Lower leg skin (tissue), 4 donors: ENCODE measurements at places on chromosomes 3 and 15. TPM values are rescaled to one million over a fixed set of nuclear protein-coding genes. Genes with fewer than 3 reads are reported as not detected.
A peak's percentile ranks its signal among the peaks of the same experiment; 100 is the strongest.

DNA sequence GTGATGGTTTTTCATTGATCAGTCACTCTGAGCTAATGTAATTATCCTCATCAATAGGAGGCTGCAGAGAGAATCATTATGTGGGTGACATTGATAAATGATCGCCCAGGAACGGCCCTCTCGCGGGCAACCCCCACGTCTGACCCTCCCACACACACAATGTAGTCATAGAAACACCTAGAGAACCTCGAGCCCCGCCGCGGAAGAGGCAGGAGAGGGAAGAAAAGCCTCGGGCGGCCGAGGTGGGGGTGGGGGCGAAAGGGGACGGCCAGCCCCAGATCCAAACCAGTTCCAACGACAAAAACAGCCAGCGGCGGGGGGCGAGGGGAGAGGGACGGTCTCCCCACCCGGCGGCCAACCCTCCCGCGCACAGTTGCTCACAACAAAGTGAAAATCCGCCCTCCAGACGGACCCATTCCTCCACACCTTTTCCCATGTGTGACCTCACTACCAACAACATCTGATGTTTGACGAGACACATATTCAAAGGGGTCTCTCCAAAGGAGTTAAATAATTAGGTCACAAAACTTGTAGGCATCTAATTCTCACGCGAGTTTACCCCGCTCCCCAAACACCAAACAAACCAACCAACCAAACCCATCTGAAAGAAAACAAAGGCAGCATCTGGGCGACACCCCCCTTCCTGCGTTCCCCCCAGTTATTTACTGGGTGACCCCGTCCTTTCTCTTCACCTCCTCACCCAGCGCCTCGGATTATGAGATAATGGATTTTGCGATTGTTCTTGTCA is 213.0 kb downstream of the MEIS2 start:
- no peak for DNase-seq

DNA sequence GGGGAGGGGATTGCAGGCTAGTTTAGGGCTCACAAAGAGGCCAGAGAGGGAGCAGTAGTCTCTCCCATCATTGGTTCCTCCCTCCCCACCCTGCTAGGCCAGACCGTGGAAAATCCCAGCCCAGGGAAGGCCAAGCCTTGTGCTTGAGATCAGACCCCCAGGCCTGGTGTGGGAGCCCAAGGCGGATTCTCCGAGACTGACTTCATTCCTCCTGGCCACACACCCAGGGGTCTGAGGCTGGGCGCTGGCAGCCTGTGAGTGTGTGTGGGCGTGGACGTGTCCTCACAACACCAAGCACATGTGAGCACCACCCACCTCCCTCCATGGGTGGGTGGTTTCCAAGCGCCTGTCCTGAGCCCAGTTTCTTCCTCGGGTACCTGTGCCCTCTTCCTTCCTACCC is 4.1 kb downstream of the LOXL1 start:
- no peak for DNase-seq

The SLC9C1 gene
- not detected for total RNA-seq

The FGD5 gene
- 7.0 TPM for total RNA-seq

DNA sequence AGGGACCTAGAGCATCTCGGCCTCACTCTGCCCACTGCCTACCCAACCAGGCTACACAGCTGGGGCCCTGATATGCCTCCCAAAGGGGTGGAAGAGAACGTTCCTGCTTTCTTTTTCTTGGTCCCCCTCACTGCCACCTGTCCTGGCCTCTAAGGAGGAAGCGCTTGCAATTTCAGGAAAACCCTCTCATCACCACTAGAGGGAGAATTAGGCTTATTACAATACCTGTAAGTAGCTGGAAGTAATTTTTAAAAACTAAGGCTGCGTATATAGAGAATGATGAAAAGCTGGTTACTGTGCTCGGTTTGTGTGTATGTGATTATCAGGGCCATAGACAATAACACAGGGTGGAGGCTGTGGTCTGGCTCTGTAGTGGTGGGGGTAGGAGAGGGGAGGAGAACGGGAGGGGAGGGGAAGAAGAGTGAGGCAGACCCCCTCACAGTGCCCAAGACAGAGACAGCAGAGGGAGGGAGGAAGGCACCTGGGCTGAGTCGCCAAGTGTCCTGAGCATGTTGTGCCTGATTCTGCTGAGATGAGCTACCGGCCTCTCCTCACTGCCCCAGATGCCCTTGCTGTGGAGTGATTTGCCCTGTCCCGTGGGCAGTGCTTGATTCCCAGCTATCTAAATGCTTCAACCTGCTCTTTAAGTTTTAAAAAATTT is 3.3 kb downstream of the GABRG3 start:
- DNase-seq = no peak

DNA sequence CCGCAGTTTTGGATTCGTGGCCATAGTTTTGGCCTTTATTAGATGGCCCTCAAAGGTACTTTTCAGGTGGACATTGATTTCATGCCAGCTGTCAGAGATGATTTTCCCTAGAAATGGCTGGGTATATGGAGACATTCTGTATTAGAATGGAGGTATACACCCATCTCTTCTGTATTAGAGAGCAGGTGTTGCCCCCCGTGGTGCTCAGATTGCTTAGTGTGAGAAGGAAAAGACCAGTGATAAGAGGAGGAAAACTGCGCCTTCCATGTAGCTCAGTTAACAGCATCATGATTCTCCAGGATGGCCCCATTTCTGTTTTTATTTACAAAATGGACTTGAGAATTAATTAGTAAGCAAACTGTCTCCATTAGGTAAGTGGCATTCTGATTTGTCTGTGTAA is 145.9 kb downstream of the IGF1R start:
- DNase-seq = no peak

The SPESP1 gene
- 1.3 TPM for total RNA-seq

The CCK gene
- total RNA-seq = not detected

GRCh38 chr15:81880833-81881232 is 165.0 kb downstream of the MEX3B start:
- no peak for DNase-seq

GRCh38 chr3:40073310-40074007 is 236.0 kb upstream of the EIF1B start:
- DNase-seq = no peak

- peak; percentile 30 for DNase-seq
Measured at GRCh38 chr3:155227141-155227540, 66.3 kb downstream of the STRIT1 start.

GRCh38 chr3:190807719-190808375 is 54.6 kb downstream of the GMNC start:
- peak; percentile 37 for DNase-seq

The ARNT2 gene
- 8.7 TPM for total RNA-seq

DNA sequence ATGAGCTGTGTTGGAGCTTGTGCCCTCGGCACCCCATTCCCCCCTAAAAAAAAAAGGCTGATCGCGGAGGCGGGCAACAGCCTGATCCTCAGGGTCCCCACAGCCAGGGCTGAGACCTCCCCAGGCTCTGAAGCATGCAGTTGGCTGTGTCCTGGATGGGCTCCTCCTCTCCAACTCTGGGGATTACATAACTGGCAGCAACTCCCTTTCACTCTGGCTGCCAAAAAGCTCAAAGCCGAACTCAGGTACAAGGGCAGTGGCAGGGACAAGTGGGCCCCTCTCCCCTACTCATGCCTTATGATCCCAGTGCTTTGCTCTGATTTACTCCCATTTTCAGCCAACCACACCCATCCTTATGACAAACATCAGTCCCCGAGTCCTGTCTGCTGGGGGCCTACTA is 18.3 kb downstream of the TPRA1 start:
- DNase-seq = no peak

DNA sequence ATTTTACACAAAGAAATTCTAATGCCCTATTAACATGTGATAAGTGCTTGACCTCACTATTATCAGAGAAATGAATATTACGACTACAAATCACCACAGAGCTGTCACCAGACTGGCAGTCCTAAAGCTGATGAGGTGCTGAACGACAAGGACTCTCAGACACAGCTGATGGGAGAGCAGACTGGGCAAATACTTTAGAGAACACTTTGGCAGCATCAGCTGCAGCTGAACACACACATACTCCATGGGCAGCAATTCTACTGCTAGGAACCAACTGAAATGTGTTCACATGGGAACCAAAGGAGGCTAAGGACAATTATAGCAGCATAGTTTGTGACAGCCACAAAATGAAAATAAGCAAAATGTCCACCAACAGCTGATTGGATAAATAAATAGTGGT is 45.5 kb downstream of the SUSD5 start:
- DNase-seq = no peak

GRCh38 chr3:31707286-31707685 is 174.6 kb downstream of the STT3B start:
- no peak for DNase-seq

GRCh38 chr3:12187448-12188327 is 29.0 kb upstream of the TIMP4 start:
- peak; percentile 86 for DNase-seq

- no peak for DNase-seq
Measured at GRCh38 chr15:87033056-87033455, 953.4 kb downstream of the AGBL1 start.

- DNase-seq = peak; percentile 28
Measured at GRCh38 chr15:51629612-51630011, 7.0 kb upstream of the DMXL2 start.

DNA sequence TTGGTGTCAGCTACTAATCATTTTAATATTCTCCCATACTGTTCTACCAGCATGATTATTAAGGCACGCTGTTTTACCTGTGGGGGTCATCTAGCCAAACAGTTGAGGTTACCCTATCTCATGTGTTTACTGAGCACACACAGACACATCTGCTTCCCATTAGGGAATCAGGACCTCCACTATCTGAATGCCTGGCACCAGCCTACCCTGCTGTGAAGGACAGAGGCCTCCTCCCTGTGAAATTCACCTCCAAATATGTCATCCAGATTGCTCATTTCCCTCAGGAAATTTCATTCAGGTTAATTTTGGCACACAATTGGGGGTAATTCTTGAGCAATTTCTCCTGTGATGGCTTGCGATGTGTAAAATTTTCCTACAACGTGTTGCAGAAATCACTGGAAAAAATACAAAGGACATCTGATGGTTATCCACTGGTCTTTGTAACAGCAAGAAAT is 155.6 kb upstream of the NR2E3 start:
- DNase-seq = no peak

GRCh38 chr15:98321896-98322295 is 326.4 kb upstream of the IGF1R start:
- no peak for DNase-seq

DNA sequence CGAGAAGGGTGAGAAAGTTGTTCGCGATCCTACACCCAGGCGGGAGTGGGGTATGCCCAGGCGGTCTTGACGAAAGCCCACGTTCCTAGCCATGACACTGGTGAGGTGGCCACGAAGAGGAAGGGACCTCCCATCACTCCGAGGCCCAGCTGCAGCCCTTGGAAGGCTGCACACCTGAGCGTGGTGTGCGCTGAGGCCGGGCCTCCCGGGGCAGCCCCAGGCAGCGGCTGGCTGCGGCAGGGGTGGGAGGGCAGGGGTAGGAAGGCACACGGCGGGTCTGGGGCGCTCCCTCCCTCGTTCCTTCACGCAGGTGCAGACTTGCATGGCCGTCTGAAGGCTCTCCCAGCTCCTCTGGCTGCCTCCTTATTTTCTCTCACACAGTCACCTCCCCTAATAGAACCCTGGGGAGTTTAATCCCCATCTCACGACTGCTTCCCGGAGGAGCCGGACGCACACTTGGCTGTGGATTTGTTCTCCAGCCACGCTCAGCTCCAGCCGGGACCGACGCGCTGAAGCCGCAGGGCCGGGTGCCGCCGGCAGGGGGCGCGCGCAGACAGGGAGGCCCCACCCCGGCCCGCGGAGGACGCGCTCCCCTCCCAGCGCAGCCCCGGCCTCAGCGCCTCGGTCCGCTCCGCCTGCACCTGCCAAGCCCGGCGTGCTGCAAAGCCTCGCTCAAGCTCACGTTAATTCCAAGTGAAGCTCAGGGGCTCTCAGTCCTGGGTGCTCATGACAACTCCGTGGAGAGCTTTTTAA is 37.8 kb upstream of the MUC4 start:
- DNase-seq = no peak

DNA sequence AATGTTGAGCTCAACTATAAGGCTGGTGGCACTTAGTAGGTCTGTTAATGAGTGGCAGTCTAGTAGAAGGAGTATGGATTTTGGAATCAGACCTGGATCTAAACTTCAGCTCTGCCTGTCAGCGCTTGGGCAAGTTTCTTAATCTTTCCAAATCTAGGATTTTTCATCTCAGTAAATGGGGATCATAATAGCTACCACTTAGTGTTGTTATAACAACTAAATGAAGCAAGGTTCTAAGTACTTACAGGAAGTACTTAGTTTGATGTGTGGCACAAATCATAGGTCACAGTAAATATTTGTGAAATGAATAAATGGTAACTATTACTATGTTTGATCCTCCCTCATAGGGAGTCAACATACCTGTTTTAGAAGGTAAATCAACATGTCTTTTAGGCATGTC is 31.4 kb downstream of the SLC49A4 start:
- no peak for DNase-seq

GRCh38 chr3:70980646-70981170 is 602.8 kb downstream of the FOXP1 start:
- DNase-seq = no peak

The PFKFB4 gene
- 6.7 TPM for total RNA-seq

DNA sequence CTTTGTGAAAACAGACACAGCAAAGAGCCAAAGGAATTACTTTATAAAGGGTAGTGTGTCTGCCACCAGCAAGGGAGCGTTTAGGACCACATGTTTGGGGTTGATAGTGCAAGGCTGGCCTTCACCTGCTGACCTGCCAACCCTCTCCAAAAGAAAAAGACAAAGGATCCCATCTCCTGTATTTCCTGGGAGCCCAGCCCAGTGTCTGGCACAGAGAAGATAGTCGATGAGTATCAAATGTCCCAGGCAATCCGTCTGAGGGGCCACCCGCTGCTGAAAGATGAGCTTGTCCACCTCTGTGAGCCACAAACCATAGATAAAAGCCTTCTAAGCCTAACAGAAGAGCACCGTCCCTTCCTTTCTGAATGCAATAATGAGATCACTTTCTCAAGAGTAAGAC is 154.8 kb upstream of the CTNNB1 start:
- no peak for DNase-seq

GRCh38 chr3:23650371-23651140 is 155.2 kb upstream of the UBE2E1 start:
- DNase-seq = no peak

The CPLX3 gene
- total RNA-seq = 0.84 TPM

DNA sequence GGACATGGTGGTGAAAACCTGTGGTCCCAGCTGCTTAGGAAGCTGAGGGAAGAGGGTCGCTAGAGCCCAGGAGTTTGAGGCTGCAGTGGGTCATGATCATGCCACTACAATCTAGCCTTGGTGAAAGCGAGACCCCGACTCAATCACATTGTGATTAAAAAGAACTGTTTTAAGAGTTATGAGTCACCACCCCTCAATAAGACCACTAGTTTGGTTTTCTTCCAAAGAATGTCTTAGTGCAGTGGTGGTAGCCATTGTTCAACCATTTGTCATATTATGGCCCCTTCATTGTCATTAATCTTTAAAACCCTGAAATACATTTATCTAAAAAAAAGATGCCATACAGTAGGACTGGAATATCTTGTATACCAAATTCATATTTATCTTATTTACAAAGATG is 48.8 kb downstream of the BLM start:
- no peak for DNase-seq

DNA sequence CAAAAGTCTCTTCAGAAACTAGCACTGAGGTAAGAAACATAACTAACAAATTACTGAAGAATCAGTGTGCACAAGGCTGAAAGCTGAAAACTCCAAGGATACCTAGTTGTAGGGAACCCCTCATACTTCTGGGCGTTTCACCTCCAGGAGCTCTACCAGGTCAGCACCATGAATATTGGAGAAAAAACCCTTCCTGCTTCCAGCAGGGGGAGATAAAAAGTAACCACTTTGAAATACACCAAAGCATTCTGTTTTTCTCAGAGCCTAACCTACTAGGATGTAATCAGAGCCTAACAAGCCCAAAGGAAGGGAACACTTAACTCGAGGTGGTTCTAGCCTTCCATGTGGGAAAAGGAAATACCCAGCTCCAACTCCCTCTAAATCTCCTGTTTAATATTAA is 175.8 kb upstream of the MME start:
- DNase-seq = no peak

The RPL39L gene
- total RNA-seq = 3.0 TPM
